ENCODE measurements at places on chromosomes 7 and 10.

- no peak for DNase-seq
Observed at GRCh38 chr7:99525713-99526440, 21.4 kb downstream of the ZKSCAN5 start.

GRCh38 chr10:89653410-89653869 lies 8.4 kb upstream of the PANK1 start:
- DNase-seq, result peak; percentile 84

GRCh38 chr7:134562136-134562535 lies 13.2 kb downstream of the AKR1B15 start:
- DNase-seq, result no peak

DNA sequence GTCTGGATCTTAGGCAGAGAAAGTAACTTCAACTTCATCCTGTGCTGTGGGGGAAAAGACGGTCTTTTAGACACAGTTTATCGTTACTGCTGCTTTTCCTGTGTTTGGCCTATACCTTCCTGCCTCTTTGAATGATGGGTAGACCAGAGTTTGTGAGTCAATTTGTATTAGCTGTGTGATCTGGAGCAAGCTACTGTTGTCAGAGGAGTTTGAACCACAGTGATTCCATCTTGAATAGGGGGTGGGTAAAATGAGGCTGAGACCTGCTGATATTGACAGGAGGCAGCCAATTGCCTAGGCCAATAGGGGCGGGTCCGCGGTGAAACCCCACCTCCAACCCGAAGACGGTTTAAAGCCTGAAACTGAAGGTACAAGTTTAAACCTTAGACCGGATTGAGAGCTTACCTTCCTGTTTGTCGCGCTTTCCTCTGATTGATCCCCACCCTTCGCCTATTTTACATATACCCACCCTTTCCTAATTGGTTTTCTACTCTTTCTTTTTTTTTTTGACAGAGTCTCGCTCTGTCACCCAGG lies 35.8 kb upstream of the EIF4H start:
- no peak for DNase-seq

DNA sequence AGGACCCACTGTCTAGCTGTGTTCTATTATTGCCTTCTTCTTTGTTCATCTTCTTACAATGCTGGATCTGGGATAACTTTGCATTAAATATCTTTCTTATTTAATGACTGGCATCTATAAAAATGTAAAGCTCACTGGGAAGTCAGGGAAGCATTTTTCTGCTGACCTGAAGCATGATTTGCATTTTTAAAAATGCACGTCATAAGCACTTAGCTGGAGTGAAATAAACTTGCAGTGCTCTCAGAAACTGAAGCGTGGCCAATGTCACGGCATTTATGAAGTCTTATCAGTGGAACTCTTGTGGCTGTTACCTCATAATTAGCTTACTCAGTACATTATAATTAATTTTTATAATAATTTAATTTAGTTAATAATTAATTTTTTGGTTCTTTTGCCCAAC lies 59.1 kb downstream of the FRMD4A start:
- DNase-seq, result no peak

DNA sequence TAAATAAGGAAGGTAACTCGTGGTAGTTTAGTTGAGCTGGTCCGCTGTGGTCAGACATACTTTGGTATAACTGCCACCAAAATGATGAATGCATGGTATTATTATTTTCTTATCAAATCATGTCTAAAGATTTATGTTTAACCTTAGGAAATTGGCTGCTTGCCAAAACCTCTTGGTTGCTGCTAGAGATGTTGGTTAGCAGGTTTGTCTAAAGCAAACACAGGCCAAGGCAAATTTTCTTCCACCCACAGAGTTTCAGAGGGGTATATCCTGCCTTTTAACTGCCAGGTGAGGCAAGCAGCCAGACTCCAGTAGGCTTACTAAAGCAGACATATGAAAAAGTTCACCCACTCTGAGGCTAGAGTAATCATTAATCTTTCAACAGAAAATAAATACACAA lies 101.4 kb downstream of the SEMA3E start:
- peak; percentile 97 for DNase-seq

DNA sequence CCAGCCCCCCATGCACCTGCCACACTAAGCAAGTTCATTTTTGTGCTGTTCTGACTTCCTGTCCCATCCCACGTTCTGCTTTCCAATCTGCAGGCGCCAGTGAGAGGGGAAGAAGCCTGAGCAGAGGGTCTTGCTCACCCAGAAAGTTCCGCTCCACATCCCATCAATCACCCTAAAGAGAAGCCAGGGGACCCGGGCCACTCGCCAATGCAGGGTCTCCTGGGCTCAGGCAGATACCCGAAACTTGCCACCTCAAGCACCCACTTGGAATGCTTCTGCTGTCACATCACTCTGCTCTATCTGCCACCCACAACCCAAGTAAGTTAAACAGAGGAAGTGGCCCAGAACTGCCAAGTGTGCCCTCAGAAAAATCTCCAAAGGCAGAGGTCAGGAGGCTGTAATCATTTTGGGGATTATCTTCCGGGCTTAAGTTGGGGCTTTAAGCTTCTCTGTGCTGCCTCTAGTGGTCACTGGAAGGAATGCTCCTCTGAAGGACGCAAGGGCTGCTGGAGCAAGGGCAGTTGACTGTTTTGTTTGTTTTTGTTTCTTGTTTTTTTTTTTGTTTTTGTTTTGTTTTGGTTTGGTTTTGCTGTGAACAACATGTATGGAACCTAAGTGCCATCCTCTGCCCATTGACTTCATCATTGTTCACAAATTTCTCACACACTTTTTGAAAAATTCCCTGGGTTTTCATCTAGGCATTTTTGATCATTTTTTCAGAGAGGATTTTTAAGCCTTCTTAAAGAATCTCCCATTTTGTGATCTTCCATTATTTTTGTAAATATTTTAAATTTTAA lies 25.5 kb downstream of the PRR15 start:
- DNase-seq, result peak; percentile 41

- DNase-seq, result peak; percentile 86
Observed at GRCh38 chr7:142812437-142813215, 41.9 kb downstream of the PRSS2 start.

DNA sequence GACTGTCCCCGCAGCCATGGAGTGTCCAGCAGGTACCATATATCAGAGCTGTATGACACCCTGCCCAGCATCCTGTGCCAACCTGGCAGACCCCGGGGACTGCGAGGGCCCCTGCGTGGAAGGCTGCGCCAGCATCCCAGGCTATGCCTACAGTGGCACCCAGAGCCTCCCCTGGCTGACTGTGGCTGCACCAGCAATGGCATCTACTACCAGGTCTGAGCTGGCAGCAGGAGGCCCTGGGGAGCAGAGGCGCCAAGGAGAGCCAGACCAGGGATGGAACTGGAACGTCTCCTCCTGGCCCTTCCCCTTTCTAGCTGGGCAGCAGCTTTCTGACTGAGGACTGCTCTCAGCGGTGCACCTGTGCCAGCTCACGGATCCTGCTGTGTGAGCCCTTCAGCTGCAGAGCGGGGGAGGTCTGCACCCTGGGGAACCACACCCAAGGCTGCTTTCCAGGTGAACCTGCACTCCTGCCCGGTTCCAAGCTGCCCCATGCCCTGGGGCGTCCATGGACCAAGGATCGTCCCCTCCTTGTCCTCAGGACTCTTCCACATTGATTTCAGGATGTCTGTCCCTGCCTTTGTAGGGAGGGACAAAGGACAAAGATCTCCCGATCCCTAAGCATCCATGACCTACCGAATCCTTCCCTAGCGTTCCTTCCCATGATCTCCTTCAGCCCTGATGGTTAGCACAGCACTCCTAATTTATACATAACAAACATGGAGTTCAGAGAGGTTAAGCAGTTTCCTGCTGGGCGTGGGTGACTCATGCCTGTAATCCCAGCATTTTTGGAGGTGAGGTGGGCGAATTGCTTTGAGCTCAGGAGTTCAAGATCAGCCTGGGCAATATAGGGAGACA lies 33.3 kb downstream of the EPHB4 start:
- DNase-seq, result peak; percentile 22

DNA sequence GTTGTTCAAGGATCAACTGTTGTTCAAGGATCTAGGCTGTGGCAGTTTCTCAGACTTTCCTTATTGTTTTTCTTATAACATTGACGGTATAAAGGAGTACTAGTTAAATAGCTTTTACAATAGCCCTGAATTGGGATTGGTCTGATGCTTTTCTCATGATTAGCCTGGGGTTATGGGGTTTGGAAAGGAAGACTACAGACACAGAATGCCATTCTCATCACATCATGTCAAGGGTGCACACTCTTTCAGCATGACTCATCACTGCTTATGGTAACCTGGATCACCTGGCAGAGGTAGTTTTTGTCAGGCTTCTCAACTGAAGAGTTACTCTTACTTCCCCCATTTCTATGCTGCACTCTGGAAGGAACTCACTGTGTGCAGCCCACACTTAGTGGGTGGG lies 194.2 kb upstream of the NPSR1 start:
- peak; percentile 96 for DNase-seq

- DNase-seq, result no peak
Observed at GRCh38 chr7:3446786-3447185, 145.7 kb downstream of the SDK1 start.

DNA sequence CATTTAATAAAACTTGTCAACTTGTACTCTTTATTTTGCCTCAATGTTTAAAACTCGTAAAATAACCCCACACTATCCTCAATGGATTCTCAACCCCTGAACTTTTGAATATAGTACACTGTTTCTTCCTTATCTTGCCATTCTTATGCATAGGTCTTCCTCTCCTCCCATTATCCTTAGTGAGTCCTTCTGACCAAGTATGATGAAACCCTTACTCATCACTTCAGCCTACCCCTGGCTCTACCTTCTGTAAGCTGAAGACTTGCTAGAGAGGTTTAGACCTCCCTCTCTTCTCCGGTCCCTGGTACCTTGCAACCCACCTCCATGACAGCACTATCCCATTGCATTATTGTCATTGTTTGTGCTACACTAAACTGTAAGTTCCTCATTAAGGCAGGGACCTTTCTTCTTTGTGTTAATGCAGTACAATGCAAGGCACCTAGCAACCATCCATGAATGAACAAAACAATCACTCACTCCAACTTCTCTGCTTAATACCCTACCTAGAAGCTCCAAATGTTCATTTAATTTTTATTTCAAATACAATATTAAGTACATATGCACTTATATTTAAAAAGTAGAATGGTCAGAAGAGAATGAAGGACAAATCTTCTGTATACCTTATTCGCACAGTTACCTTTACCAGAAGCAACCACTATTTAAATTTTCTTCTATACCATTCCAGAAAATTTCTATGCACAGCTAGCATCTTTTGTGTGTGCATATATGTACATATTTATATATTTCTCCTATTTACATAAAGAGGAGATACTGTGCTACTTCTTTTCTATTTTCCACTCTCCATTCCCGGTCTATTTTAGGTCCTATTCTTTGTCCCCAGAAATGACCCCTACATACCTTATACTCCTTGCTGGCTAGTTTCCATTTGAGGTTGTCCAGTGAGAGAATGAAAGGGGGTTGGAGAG lies 77.5 kb downstream of the SLC16A9 start:
- DNase-seq, result peak; percentile 29

DNA sequence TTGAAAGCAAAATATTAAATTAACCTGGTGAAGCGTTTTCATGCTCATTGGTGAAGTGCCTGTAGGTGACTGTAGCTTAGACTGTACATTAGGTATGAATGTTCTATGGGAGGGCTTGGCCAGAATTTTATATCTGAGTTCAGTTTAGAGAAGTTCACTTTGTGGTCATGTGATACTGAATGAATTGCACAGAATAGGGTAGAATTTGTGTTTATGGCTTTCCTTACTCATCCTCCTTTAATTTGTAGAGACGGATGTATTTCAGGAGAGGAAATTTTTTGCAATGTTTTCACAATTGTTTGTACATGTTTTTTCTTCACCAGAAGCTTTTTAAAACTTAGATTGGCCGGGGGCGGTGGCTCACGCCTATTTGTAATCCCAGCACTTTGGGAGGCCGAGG lies 32.3 kb downstream of the REEP3 start:
- no peak for DNase-seq

DNA sequence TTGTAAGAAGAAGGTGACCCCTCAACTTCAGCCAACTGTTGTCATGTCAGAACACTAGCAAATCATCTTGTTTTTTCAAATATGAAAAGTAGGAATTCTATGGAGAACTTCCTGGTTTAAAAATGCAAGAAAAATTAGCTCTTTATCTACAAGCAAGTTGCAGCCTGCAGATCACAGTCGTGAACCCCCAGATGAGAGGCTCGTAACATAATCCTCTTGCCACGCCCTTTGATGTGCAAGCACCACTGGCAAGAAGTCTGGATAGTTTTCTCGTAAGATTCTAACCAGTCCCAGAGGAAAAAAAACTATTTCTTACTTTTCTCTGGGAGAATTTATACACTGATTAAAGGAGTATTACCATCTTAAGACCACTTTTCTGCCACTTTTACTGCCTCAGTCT lies 132.3 kb downstream of the DPY19L1 start:
- no peak for DNase-seq

DNA sequence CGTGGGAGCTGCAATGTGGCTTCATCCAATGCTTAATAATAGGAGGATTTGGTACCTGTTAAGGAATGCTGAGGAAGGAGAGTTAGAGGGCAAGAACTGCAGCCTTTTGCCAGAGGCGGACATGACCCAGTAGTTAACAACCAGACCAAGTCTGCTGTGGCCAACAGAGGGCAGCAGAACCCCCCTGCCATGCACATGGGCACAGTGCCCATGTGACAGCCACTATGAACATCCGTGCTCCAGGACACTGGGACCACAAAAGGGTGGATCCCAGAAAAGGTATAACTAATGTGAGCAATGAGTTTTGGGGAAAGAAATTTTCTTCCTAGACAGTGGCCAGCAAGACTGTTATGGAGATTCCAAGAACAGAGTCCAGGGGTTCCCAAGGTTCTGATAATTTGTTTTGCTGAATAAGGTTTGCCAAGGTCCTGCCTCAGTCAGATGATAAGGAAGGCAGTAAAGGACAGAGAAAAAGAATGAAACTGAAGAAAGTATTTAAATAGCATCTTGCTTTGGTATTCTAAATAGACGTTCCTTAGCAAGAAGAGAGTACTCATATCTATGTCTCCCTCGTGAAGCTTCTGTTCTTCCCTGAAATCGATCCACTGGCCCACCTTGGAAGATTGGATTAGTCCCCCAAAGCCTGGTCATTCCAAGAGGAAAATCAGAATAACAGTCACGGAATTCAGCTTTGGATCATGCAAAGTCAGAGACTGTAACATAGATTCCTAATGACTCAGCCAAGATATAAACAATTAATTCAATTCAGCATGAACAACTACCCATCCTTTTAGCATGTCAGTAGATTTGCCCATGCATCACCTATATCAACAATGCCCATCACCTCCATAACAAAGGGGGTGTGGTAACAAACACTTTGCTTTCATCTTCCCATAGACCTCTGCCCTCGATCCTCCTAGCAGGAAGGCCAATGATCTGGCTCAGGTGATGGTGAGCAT lies 56.0 kb downstream of the LGI1 start:
- peak; percentile 71 for DNase-seq

- DNase-seq, result no peak
Observed at GRCh38 chr7:11176985-11177555, 203.4 kb downstream of the PHF14 start.
